ENCODE measurements at places on chromosomes 13 and 19.

DNA sequence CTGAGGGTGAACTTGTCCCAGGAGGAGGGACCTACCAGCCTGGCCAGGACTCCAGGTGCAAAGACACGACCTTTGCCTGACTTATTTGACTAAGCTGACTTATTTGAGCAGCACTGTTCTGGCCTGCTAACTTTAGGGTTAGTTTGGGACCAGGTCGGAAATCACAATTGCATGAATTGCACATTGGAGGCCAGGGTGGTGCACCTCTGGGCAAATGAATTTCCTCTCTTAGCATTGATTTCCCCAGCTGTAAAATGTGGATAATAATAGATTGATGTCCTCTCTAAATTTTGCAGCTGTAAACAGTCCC is 1.4 kb upstream of the BST2 start:
- DNase-seq, result no peak

DNA sequence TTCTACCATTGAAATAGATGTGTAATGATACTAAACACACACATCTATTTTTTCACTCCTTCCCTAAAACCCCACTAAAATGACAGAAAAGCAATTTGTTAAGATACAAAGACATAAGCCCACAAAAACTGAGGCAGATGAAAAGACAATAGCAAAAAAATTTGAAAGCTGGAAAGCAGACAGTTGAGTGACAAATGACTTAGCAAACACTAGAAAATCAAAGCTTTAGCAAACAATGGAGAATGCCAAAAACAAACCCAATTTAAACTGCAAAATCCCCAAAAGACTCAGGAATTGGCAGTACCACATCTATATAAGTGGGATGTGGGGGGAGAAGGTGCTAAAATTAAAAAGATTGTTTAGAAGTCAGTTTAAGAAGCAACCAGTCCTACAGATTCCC is 9.5 kb downstream of the TSC22D1 start:
- DNase-seq, result no peak

DNA sequence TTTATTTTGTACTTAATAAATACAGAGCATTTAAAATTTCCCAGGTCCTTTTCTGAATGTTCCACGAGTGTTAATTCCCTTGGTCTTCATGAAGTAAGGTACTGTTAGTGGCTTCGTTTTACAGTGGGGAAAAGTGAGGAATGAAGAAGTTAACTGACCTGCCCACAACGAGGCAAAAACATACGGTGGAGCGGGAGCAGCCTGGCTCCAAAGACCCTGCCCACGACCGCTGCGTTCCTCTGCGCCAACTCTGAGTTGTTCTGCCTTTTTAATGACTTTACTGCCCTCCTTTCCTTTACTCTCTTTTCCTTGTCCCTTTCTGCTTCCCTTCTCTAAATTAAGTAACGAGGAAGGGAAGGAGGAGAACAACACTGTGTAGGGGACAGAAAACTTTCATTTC is 392.9 kb downstream of the PCDH9 start:
- no peak for DNase-seq

- no peak for DNase-seq
These were observed 112.9 kb downstream of the LRCH1 start for GRCh38 chr13:46665633-46666482.

DNA sequence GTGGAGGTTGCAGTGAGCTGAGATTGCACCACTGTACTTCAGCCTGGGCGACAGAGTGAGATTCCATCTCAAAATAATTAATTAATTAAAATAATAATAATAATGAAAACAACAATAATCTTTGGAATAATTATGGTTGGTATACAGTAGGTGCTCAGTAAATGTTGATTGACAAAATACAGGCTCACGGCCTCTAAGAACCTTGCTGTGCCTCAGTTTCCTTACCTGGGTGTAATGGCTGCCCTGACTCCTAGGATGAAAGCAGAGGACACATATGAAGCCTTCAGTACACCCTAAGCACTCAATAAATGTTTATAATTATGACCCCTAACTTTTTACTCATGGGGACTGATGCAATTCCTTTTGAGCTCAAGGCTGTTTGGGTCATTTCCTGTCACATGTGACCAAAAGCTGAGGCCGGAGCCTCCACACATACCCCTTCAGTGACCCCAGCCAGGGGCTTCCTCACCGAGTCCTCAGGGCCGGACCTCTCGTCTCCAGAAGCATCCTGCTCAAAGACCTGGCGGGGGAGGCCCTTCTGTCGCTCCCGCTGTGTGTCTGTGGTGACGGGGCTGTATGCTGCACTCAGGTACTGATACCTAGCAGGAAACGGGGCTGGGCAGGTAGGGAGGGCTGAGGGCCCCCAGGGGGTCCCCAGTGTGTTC is 10.5 kb downstream of the DOCK6 start:
- DNase-seq, result no peak

GRCh38 chr13:111901267-111901915 is 165.6 kb upstream of the SOX1 start:
- DNase-seq, result no peak

GRCh38 chr19:18669883-18670282 is 13.6 kb upstream of the CRTC1 start:
- DNase-seq, result no peak

DNA sequence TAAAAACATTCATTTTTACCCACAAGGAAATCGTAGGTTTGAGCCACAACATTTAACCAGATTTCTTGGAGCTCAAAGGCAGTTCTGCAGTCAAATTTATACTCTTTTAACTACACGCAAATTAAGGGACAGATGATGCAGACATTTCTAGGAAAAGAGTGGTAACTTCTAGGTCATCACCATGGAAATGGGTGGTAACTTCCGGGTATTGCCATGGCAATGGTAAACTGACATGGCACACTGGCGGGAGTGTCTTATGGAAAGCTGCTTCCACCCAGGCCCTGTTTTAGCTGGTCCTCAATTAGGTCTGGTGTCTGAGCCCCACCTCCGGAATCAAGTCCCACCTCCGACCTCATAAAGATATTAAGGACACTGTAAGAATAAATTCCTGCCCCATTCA is 10.4 kb upstream of the LYPD5 start:
- no peak for DNase-seq

DNA sequence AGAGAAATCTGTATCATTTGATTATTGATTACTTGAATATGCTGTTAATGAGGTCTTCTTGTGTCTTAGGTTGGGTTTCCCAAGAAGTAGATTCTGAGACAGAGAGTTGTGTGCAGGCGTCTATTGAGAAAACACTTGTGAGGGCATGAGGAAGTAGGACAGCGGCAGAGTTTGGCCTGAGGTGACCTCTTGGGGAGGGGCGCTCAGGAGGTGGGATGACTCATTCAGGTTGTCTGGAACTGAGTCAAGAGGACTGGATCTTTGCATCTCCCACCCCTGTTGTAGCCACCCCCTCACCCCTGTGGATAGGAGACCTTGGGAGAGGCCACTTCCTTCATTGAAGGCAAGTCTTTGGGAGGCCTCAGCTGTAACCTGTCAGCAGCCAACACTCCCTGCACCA is 35.2 kb upstream of the WDFY2 start:
- no peak for DNase-seq

- no peak for DNase-seq
These were observed 6.9 kb downstream of the KCNC3 start for GRCh38 chr19:50322234-50322633.

GRCh38 chr13:28705461-28706083 is 13.2 kb downstream of the SLC46A3 start:
- no peak for DNase-seq

DNA sequence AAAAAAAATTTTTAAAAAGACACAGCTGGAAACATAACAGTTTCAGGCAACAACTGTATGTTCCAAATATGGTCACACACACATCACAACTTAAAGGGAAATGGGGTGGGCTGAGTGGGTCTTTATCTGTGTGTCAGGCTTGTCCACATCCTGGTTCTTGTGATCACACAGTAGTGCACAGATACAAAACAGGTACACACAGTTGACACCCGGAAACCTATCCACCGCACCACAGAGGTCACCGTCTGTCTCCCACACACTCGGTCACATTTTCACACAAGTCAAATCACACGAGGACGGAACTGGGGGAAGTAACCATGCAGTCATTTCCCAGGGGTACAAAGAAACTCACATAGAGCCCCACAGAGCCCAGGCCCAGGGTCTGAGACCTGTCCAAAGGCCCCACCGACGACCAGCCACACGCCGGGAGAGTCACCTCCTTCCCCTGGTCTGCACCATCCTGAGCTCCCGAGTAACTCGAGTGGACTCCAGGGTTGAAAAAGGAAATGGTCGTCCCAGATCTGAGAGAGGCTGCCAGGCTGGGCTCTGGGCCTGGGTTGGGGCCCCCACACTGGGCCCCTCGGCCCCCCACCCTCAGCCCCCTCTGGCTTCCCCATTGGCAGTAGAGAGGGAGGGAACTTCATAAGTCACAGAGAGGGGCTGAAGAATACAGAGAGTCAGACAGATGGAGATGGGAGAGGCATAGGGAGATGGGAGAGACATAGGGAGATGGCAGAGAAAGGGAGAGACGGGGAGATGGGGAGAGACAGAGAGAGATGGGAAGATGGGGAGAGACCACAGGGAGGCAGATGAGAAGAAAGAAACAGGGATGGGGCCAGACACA is 1.3 kb upstream of the PPAN start:
- DNase-seq, result no peak

- DNase-seq, result no peak
These were observed 126.2 kb downstream of the KCNRG start for GRCh38 chr13:50141375-50141975.

DNA sequence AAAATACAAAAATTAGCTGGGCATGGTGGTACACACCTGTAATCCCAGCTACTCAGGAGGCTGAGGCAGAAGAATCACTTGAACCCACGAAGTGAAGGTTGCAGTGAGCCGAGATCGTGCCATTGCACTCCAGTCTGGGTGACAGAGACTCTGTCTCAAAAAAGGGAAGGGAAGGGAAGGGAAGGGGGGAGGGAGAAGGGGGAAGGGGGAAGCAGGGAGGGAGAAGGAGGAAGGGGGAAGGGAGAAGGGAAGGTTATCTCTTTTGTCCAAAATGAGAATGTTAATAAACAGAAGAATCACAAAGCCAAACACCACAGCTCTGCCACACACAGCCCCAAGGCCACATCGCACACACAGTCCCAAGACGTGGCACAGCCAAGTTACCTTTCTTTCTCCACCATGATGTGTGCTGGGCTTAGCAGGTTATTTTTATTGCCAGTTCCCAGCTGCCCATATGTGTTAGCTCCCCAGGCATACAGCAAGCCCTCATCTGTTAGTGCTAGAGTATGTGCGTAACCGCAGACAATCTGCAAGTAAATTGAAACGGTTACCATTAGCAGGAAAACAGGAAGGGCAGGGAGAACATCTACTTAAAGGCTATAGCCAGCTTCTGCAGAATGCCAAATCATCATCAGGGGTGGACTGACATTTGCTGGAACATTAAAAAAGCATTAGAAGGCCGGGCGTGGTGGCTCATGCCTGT is 34.3 kb downstream of the RCBTB1 start:
- no peak for DNase-seq

- DNase-seq, result peak; percentile 66
These were observed 3.8 kb downstream of the GRIK5 start for GRCh38 chr19:42066075-42066754.

GRCh38 chr19:32200312-32201038 is 144.9 kb upstream of the ZNF507 start:
- no peak for DNase-seq

DNA sequence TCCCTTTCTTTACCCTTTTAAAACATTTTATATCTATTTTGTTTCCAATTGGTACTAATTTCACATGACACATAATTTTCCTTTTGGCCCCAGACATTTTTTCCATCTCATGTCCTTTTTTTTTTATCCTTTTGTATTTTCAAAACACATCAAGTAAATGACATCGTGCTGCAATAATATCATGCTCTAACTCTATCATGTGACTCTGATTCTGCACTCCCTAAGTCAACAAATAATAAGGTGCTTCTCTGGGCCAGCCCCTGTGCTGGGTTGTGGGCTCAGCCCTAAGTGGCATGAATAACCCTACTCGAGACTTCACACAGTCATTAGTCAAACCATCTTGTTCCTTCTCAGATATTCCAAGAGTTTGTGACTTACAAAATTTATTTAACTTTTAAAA is 21.7 kb downstream of the NALCN start:
- DNase-seq, result no peak

GRCh38 chr19:47417107-47417745 is 2.1 kb downstream of the MEIS3 start:
- no peak for DNase-seq

GRCh38 chr19:35533822-35534392 is 651 bp downstream of the GAPDHS start:
- DNase-seq, result no peak

- no peak for DNase-seq
These were observed 43.3 kb downstream of the SPATA13 start for GRCh38 chr13:24203811-24204210.

GRCh38 chr19:51458899-51459505 is 748 bp upstream of the SIGLEC8 start:
- DNase-seq, result no peak

GRCh38 chr13:50106559-50106958 is 91.3 kb downstream of the KCNRG start:
- no peak for DNase-seq

- DNase-seq, result no peak
These were observed 6.4 kb downstream of the MYO9B start for GRCh38 chr19:17081672-17082630.

DNA sequence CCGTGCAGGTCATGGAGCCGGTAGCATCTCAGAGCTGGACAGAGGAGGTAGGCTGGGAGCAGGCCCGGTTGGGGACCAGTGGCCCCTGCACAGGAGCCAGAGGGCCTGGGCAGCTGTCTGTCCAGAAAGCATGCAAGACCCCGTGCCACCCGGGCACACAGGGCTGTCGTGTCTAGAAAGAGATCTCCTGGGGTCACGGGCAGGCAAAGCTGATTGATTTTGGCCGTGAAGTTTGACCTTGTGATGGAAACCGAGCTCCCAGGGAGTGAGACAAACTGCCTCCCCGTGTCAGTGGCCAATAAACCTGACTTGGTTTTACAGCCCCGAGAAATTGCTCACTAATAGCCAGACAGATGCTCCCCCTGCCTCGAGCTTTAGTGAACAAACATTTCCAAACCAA is 98.8 kb downstream of the KDM4B start:
- no peak for DNase-seq

GRCh38 chr19:44697670-44698034 is 1.3 kb upstream of the CEACAM16 start:
- no peak for DNase-seq

- no peak for DNase-seq
These were observed 26.0 kb downstream of the OBI1 start for GRCh38 chr13:78632996-78633395.

- no peak for DNase-seq
These were observed 93.6 kb downstream of the GPC5 start for GRCh38 chr13:91491980-91492379.

Data from RWPE1 (cell line).